ENCODE measurements at places on chromosomes 13 and 19.

DNA sequence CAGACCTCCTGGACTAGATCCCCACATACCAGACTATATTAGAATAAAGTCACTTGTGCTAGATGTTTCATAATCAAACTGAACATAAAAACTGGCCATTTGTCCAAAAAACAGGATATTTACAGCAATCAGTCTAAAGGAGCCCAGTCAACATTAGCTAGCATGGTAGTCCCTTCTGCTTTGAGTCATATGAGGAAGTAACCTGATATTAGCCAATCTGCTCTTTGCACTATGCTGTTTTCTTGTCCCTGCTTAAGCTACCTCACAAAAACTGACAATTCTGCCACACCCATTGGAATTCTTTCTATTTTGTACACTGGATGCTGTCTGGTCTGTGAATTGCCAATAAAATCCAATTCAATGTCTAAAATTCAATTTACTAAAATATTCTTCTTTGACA, 1824.2 kb downstream of the OLFM4 start:
- DNase-seq, result no peak

- DNase-seq, result no peak
These were observed 24.6 kb upstream of the F7 start for GRCh38 chr13:113080901-113081521.

GRCh38 chr19:13118424-13119193, 545 bp downstream of the NACC1 start:
- DNase-seq, result no peak

- no peak for DNase-seq
These were observed 27.3 kb upstream of the TPP2 start for GRCh38 chr13:102569488-102569887.

- DNase-seq, result no peak
These were observed 11.8 kb downstream of the PTPRH start for GRCh38 chr19:55197528-55197927.

DNA sequence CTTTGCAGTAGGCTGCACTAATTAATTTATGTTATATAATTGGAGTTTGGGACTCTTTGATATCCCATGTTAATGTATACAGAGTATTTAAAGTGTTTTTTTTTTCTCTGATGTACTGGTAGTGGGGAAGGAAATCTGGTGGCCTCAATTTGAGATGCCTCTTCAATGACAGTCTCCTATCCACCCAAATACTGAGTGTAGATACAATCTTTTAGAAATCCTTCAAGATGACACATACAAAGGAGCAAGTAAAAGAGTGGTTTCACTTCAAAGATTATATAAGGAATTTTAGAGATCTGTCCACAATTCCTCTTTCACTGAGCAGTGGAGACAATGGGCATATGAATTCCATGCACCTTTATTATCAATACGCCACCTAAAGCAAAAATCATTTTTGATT, 15.1 kb downstream of the NALCN start:
- no peak for DNase-seq

GRCh38 chr13:99281811-99282263, 23.7 kb upstream of the GPR18 start:
- no peak for DNase-seq

DNA sequence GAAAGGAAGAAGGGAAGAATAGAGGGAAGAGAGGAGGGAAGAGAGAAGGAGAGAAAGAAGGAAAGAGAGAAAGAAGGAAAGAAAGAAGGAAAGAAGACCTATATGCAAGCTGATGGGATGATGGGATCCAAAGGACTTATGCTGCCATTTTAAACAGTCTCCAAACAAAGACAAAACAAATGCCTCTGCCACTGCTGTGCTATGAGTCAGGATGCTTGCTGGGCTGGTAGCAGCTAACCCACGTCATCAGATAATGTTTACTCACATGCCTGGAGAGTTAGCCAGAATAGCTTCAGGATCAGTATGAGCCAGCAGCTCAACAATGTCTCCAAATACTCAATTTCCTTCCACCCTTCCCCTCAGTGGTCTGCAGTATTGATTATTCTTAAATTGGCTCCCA, 12.0 kb upstream of the ZNF274 start:
- DNase-seq, result no peak

GRCh38 chr19:43752287-43752875, 2.4 kb downstream of the SMG9 start:
- no peak for DNase-seq

GRCh38 chr19:33691030-33691427, 69.3 kb downstream of the CHST8 start:
- no peak for DNase-seq

GRCh38 chr13:76890021-76890420, 3.8 kb upstream of the KCTD12 start:
- DNase-seq, result no peak

DNA sequence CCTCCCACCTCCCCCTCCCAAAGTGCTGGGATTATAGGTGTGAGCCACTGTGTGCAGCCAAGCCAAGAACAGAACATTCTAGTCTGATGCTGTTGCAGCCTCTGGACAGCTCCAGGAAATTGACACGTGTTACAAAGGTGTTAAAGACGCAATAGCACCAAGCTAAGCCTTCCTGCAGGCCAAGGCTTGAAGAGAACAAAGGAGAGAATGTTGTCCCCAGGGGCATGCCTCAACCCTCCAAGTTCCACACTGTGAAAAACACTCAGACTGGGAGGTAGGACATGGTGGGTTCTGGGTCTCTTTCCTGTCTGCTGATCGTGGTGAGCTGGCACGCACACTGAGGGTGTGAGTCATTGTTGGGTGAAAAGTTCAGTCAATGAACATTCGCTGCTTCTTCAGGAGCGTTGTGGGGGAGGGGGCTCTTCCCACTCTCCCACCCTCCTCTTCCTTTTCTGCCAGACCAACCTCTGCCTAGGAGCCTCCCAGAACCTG, 5.3 kb upstream of the PTPRS start:
- no peak for DNase-seq

- DNase-seq, result no peak
These were observed 39.2 kb downstream of the TNFRSF19 start for GRCh38 chr13:23609414-23609760.

DNA sequence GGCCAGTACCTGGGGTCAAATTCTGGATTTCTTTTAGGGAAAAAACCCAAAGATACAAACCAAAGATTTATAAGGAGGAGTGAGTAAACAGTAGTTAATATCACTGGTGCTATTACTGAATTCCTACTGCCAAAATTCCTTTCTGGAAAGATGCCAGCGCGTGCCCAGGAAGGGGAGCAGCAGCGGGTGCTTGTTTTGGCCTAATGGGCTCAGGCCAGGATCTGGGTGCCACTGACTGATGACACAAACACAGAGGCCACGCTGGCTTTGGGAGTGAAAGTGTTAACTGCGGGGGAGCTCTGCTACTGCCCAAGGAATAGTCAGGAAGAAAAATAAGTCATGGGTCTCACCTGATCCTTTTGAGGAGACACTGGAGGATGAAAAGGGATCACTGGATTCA, 61.2 kb downstream of the KLF2 start:
- no peak for DNase-seq

GRCh38 chr13:34340534-34340933, 522.6 kb downstream of the RFC3 start:
- no peak for DNase-seq

DNA sequence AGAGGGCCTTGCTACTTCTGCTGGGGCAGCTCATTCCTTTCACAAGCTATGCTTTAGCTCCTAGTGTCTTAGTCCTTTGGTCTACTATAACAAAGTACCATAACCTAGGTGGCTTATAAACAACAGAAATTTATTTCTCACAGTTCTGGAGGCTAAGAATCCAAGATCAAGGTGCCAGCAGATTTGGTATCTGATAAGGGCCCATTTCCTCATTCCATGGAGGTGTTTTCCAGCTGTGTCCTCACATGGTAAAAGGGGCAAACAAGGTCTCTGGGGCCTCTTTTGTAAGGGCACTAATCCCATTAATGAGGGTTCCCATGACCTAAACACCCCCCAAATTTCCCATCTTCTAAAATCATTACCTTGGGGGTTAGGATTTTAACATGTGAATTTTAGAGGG, 57.9 kb upstream of the LRCH1 start:
- DNase-seq, result no peak

Data from stimulated activated CD4-positive, alpha-beta T cell treated with anti-CD3 and anti-CD28 coated beads, Interleukin-2, amount 100 ng/mL, for 4 hours (primary cell).